HFFc6 (cell line): ENCODE measurements at places on chromosomes 4 and X.

- no peak for DNase-seq
Measured at GRCh38 chrX:112946227-112946626, 105.6 kb upstream of the AMOT start.

- DNase-seq = no peak
Measured at GRCh38 chrX:52865343-52865998, 2.4 kb downstream of the XAGE3 start.

DNA sequence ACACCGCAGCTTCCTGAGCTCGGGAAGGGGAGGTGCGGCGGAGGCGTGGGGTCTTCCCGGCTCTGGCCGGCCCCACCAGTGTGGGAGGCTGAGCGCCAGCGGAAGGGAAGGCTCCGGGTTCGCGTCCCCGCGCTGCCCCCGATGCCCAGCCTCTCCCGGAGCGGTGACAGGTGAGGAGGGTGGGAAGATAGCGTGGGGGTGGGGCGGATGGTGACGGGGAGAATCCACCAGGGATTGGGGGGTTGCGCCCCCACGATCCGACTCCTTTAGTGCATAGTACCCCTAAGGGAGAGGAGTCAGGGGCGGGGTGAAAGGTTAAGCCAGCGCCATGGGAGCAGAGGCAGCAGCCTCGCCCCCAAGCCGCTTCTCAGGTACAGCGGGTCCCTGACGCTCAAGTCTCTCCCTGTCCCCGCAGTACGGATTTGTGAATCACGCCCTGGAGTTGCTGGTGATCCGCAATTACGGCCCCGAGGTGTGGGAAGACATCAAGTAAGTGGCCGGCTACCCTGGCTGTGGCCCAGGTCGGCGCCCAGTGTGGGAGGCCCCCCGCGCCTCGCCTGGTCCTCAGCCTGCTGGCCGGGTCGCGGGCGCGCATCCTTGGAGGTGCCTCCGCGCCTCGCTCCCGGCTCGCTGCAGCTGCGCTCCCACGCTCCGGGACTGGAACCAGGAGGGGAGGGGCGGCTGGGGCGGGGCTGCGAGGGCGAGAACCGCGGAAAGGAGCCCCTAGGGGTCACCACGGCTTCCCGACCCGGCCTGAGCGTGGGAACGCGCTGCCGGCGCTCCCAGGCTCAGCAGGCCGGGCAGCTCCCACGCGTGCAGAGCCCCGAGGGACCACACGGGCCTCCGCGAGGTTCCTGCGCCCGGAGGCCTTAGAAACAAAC is 791 bp downstream of the GUCY1B1 start:
- DNase-seq = no peak

DNA sequence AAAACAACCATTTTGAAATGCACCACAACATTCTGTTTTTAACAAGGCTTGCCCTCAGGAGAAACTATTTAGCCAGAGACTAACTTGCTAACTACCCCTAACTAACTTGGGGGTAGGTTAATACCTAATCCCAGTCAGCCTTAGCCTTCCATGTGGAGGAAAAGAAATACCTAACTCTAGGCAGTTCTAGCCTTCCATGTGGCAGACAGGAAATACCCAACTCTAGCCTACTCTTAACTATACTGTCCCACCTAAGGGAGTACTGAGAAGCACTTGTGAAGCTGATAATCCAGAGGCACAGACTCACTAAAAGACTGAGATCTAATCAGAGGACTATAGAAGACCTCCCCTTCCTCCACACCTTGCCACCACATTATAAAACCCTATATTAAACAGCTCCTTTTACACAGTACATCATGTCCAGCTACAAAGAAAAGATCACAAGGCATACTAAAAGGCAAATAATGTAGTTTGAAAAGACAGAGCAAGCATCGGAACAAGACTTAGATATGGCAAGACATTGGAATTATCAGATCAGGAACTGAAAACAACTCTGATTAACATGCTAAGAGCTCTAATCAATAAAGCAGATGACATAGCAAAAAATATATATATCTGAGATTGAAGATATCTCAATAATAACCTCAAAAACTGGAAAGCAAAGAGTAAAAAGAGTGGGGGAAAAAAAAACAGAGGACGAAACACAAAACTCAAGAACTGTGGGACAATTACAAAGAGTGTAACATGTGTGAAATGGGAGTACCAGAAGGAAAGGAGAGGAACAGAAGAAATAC is 52.2 kb downstream of the FRYL start:
- DNase-seq = no peak

- DNase-seq = no peak
Measured at GRCh38 chrX:22059775-22060174, 27.6 kb downstream of the PHEX start.

DNA sequence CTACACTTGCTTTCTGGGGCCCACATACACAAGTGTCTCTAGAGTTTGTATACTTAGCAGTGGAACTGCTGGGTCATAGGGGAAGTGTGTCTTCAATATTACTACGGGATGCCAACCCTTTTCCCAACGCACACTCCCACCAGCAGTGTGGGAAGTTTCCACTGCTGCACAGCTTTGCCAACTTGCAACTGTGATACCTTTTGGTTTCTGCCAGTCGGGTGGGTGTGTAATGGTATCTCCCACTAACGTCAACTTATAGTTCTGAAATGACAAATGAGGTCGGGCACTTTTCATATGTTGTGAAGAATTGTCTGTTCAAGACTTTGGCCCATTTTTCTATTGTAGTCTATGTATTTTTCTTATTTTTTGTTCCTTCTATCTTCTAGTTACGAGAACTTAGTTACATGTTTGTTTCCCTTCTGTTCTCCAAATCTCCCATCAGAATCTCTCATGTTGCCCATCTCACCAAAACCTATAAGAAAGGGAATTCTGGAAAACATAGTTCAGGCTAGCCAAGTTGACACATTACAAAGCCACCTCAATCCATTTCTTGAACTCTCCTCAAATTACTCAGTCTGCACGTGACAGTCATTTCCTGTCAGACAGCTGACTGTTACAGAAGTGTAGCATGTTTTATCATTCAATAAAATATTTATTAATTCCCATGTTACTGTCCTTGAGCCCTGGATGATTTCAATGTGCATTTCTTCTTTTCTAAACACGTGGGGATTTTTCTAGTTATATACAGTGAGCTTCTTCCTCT is 30.7 kb downstream of the PNMA6E start:
- no peak for DNase-seq

DNA sequence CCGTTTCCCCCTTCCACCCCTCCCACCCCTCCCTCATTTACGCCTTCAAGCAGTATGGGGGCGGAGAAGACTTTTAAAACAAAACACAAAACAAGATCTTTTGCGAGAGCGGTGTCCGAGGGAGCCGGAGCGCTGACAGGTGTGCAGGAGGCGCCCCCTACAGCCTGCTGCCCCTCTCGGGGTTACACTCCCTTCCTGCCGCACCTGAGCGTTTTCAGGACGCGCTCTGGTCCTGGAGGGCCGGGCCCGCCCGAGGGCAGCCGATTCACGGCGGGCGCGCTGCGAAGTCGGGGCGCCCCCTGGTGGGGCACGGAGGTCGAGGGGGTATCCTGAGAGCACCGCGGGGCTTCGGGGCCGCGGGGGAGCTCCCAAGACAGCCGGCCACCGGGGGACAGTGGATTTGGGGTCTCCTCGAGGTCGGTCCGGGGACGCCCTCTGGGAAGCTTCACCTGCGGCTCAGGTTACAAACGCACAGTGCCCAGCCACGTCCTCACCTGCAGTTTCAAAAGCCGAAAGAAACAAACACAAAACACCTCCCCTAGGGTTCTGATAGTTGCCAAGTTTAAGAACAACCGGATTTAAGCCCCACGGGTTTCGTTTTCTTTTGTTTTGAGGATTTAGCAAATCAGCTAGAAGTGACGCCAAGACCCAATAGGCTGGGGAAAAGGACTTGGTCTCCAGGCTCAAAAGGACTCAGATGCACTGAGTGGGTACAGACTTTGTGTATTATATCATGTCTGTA is 8.0 kb upstream of the NEUROG2 start:
- DNase-seq = no peak

- no peak for DNase-seq
Measured at GRCh38 chrX:73262991-73263390, 48.3 kb upstream of the NAP1L2 start.

- no peak for DNase-seq
Measured at GRCh38 chr4:8690216-8691150, 97.9 kb downstream of the CPZ start.

GRCh38 chr4:138103597-138104283 is 138.4 kb downstream of the SLC7A11 start:
- DNase-seq = no peak

GRCh38 chr4:41647383-41647782 is 101.1 kb downstream of the PHOX2B start:
- DNase-seq = no peak

GRCh38 chr4:100695039-100695654 is 177.3 kb upstream of the EMCN start:
- DNase-seq = no peak

DNA sequence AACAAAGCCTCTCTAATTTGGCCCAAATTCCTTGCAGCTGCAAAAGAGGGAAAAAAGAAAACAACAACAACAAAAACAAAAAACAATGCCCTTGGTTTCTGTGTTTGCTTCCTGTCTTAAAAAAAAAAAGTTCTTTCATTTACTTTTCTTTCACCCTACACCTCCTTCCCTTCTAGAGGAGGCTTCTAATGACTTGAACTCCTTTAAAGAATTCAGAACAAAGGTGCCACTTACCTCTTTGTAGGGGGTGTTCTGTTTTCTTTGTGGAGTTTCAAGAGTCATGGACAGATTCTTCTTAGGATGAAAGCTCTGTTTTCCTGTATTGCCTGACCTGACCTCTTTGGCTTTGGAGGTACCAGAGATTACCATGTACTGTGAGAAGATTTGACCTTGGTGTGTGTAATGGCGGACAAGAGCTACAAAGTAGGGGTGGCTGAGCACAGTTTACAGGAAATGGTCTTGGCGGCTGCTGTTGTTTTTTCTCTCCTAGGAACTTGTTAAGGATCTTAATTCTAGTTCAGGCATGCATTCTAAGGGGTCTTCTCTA is 72.4 kb upstream of the S100G start:
- DNase-seq = no peak

GRCh38 chr4:13322681-13323101 is 161.4 kb downstream of the RAB28 start:
- peak; percentile 92 for DNase-seq

DNA sequence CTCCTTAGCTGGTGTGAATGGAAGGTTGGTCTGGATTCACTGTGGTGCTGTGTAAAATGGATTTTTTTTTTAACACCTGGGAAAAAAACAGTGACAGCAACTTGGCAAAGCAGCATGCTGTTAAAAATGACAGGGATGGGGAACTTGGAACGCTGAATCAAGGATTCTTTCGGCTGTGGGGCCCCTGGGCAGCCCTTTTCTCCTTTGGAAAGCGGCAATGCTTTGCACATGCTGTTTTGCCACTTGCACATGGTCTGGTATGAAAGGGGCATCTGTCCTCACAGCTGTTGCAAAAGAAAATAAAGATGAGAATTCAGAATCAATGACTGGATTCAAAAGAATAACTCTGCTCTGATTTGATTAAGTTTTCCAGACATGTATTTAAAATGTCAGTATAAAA is 10.7 kb upstream of the PIGA start:
- no peak for DNase-seq

GRCh38 chr4:180630012-180630665 is 1613.1 kb upstream of the TENM3 start:
- no peak for DNase-seq

DNA sequence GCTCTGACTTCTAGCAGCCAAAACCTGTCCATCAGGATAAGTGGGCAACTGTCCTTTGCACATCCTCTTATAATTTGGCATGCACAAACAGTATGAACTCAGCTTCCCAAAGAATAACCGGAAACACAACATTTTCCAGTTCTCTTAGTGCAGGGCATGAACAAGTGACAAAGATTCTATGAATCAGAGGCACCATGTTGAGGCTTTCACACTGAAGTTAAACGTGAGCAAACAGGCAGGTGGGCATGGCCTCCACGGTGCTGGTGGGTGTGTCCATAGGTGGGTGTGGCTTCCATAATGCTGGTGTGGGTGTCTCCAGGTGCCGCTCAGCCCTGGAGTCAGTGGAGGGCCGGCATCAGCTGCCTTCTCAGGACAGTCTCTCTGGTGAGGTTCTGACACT is 196.5 kb downstream of the SMIM20 start:
- DNase-seq = no peak

DNA sequence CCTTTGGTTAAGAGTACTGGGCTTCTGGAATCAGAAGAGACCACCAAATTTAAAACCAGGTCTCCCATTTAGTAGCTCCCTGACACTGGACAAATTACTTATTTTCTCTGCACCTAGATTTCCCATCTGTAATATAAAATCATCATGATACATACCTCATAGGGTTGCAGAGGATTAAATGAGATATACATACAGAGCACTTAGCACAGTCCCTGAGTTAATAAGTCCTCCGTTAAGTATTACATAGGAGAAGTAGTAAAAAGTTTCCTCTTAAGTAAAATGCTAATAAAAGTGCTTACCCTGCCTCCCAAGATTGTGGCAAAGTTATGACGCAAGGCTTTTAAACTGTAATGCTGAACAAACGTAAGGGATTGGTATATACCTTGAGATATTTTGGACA is 539 bp upstream of the CHIC1 start:
- no peak for DNase-seq

DNA sequence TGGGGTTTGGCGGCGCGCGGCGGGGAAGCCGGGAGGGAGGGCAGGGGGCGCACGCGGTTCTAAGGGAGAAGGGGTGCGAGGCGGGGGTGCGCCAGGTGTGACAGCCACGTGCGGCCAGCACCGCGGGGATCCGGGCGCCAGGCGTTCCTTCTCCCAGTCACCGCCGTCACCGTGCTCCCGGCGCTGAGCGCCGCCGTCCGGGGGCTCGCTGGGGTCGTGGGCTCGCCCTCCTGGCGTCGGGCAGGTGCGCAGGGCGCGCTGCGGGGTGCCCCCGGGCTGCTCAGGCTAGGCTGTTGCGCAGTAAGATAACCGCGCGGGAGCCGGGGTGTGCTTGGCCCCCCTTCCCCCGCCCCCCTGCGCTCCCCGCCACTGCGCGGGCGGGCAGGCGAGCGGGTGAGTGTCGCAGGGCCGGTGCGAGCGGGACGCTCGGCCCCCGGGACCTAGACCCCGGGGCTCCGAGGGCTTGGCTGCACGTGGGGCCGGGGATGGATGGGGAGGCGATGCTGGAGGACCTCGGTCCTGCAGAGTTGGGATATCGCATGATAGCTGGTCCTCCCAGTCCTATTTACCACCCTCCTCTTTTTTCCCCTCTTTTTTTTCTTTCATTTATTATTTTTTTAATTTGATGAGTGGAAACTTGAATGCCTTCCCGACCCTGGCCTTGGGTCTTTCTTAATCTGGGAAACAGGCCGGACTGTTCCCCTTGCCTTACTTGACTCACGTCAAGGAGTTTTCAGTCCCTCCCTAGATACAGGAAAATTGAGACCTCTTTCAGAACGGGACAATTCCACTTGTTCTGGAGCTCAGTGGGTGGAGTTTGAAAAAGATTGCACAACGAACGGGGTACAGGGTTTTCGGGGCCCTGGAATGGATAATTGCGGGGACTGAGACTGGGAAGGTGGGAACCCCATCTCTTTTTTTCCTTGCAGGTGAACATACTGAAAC is 797 bp downstream of the TXLNG start:
- peak; percentile 0 for DNase-seq

- DNase-seq = no peak
Measured at GRCh38 chr4:5024673-5025072, 5.4 kb upstream of the CYTL1 start.

GRCh38 chr4:11455201-11455835 is 26.6 kb upstream of the HS3ST1 start:
- no peak for DNase-seq
